ENCODE measurements at places on chromosomes 1 and 21.
A peak's percentile ranks its signal among the peaks of the same experiment; 100 is the strongest.

- no peak for DNase-seq
Observed at GRCh38 chr21:21084179-21084578, 86.0 kb downstream of the NCAM2 start.

DNA sequence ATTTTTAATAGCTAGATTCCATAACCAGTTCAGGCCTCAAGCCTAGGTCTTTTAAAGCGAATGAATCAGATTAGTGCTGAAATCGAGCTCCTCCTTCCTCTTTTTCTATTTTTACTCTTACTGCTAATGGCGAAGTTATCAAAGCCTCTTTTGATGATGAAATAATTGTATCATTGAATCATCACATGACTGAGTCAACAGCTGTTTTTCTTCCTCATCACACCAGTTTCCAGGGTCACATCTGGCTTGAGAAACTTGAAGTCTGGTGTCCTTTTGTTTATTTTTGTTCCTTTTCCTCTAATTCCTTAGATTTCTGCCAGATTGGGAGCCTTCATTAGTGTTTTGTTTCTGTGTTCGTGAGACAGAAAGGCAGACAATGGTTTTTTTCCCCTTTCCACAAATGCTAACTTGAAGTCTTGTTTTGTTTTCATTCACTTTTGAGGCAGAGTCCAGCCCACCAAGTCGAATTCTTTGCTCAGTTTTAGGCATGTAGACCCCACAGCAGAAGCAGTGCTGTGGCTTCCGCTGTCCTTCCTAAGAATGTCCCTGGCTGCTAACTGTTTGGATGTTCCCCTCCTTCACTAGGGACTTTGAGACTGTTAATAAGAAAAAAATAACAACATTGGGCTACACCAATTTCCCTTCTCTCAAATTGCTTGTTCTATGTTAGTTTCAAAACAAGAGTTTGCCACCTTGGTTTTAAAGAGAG, 51.9 kb upstream of the FMOD start:
- DNase-seq, result peak; percentile 21

DNA sequence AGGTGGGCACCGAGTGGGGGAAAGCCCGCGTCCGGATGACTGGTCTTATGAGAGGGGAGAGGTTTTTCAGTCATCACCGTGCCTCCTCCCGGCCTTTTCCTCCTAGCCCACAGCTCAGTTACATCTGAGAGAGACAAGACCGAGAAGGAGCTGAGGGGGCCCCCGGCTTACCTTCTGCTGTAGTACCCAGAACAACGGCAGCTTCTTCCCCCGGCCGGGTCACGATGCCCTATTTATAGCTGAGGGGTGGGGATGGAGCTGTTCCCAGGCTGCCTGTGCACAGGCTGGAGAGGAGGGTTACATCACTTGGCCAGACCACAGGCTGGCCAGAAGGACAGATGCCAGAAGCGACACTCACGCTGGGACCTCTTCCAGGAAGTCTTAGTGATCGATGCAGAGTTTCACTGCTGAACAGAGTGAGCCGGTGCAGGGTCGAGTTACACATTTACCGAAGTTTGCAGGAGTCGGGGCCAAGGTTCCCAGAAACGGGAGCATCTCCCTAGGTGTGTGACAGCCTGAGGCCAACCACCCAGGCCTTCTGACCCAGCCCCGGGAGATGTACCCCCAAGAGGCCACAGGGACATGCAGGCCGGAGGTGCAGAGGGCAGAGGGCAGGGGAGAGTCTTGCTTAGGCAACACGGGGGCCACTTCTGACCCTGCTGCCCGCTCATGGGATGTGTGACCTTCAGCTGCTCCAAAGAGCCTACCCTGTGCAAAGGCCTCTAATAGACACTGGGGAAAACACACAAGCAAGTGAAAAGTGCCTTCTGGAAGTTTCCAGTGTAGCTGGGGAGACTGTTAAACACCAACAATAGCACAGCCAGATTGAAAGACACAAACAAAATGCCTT, at the start of gene AGT:
AGT (minus strand) TSS at position 208 of the 850 bp plus-strand sequence. CDS start 3,299 bp downstream, outside the sequence.
- peak; percentile 40 for DNase-seq

GRCh38 chr21:31555741-31556191, 103.7 kb upstream of the SOD1 start:
- DNase-seq, result no peak

GRCh38 chr1:164265232-164265631, 293.8 kb upstream of the PBX1 start:
- DNase-seq, result no peak

DNA sequence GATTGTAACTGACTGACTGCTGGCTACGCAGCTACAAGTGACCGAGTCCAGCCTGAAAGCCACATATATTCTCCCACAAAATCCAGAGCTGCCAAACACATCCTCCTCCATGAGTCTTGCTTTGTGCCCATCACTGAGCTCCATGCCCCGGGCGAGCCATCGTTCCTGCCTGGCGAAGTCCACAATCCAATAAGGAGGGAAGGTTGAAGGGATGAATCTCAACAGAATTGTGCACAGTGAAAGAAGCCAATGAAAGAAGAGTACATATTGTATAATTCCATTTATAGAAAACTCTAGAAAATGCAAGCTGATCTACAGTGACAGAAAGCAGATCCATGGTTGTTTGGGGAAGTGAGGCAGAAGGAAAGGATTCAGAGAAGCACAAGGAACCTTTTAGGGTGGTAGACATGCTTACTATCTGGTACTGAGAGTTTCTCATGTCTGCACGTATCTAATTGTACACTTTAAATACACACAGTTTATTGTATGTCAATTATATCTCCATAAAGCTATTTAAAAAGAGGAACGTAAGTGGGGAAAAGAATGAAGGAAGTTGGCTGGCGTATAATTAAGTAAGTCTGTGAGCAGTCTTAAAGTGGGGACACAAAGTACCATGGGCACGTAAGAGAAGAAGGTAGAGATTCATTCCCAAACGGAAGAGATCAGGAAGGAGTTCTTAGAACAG, 115.9 kb upstream of the JUN start:
- no peak for DNase-seq

DNA sequence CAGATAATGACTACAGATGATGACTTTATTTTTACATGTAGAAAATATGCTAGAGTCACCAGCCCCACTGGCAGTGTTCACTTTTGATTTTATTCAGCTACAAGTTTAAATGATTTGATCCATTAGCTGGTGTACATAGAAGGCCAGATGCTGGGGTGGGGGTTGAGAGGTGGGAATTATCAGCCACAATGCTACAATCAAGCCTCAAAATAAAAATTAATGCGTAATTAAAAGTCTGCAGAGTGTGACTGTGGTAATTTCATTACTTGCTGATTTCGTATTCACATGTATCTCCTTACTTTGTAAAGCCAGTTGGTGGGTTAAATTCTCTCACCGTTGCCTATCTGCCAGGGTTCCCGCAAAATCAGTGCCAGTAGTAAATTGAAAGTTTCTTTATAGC, 109.3 kb downstream of the GALNT2 start:
- DNase-seq, result no peak

- no peak for DNase-seq
Observed at GRCh38 chr1:21362096-21362495, 71.8 kb upstream of the ECE1 start.

- no peak for DNase-seq
Observed at GRCh38 chr1:89361681-89362080, 2.2 kb upstream of the GBP6 start.

- no peak for DNase-seq
Observed at GRCh38 chr1:81433676-81434075, 367.1 kb upstream of the ADGRL2 start.

Measured in Daoy (cell line).